ENCODE measurements at places on chromosomes 5 and 9. TPM values are rescaled to one million over a fixed set of nuclear protein-coding genes. Genes with fewer than 3 reads are reported as not detected.

Gene NUDT12
- total RNA-seq: 23.4 TPM

Gene LHX6
- under 0.01 TPM for total RNA-seq

Gene PNPLA7
- total RNA-seq: 0.24 TPM

Gene CCDC192
- total RNA-seq: not detected

Gene PCDHA7
- 0.48 TPM for total RNA-seq

Gene RECK
- total RNA-seq: 0.64 TPM

Gene OR1Q1
- total RNA-seq: not detected

Gene PCDHGC3
- total RNA-seq: 20.2 TPM

Gene MCC
- total RNA-seq: 62.4 TPM

Gene SECISBP2
- 21.3 TPM for total RNA-seq

Gene TMEM232
- total RNA-seq: 1.4 TPM

Gene ISOC1
- 17.7 TPM for total RNA-seq

Gene C1QTNF3
- 0.43 TPM for total RNA-seq

Gene FBP2
- total RNA-seq: not detected

Gene FNIP1
- 51.6 TPM for total RNA-seq

Gene MZB1
- 0.24 TPM for total RNA-seq

Gene FCN2
- total RNA-seq: not detected
